ENCODE measurements at places on chromosomes 3 and 15.

DNA sequence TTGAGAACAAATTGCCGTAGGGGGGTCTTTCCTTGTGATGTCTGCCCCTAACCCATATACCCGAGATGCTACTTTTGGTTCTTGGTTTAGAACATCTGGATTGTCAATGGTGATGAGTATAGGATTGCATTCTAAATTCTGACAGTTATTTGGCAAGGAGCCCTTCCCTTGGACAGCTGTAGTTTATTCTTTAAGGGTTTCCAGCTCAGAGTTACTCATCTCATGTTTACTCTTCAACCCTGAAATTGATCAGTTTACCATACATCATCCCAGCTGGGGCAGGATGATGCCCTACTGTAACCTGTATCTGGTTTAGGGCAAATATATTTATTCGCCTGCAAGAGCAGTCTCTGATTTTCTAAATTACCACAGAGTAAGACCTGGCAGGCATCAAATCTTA lies 85.7 kb upstream of the XCR1 start:
- DNase-seq: no peak

- no peak for DNase-seq
These were observed 10.2 kb upstream of the SLC6A6 start for GRCh38 chr3:14392231-14392630.

GRCh38 chr15:70269311-70269911 lies 171.7 kb upstream of the TLE3 start:
- no peak for DNase-seq

- DNase-seq: no peak
These were observed 276.6 kb upstream of the LRTM1 start for GRCh38 chr3:55204417-55204816.

GRCh38 chr3:148079370-148079769 lies 618.3 kb upstream of the AGTR1 start:
- no peak for DNase-seq

- DNase-seq: no peak
These were observed 7.3 kb upstream of the LMCD1 start for GRCh38 chr3:8494327-8494726.

- DNase-seq: no peak
These were observed 28.2 kb downstream of the NBEAL2 start for GRCh38 chr3:47007482-47008233.

- DNase-seq: no peak
These were observed 1.4 kb downstream of the MAN2C1 start for GRCh38 chr15:75367006-75367405.

GRCh38 chr15:28096670-28097431 lies 2.3 kb downstream of the OCA2 start:
- no peak for DNase-seq

DNA sequence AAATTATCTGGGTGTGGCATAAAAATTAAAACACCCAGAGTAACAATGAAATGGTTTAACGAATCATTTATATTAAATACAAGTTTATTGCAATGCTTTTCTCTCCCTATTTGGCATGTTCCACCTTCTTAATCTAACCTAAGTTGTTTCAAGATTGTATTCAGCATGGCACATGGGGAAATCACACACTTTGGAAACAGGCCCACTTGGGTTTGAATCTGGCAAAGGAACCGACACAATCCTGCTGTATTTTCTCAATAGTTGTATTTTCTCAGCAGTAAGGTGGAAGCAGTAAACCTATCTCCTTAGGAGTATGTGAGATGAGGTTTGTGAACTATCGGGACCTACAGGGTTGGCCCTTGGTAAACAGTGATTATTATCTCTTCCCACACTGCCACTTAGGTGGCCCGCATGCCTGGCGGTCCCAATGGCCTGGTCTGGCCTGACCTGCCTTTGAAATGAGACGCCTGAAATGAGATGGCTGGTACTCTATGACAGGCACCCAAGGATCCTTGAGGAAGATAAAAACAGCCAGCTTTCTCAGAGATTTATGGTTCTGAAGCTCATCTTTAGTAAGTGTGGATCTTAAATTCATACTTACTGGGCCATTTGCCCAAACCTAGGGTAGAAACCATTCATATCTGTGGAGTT lies 45.3 kb upstream of the VILL start:
- DNase-seq: no peak

- no peak for DNase-seq
These were observed 82.6 kb upstream of the MAGI1 start for GRCh38 chr3:66121318-66121717.

GRCh38 chr3:11803977-11804892 lies 42.5 kb downstream of the TAMM41 start:
- no peak for DNase-seq

DNA sequence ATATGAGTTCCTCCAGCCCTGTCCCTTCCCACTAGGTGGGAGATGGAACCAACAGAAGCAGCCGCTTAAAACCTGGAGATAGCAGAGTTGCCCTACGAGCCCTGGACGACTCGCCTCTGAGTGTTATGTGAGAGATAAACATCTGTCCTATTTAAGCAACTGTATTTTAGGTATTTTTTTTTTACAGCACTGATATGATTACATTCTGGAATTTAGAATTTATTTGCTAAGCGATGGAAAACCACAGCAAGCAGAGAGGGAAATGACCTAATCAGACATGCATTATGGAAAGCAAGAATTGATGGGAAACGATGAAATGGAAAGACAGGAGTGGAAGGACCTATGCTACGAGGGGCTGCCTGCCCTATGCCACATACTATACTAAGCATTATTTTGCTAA lies 379.0 kb upstream of the IL12A start:
- no peak for DNase-seq

GRCh38 chr3:119019767-119020518 lies 14.7 kb downstream of the IGSF11 start:
- DNase-seq: no peak

DNA sequence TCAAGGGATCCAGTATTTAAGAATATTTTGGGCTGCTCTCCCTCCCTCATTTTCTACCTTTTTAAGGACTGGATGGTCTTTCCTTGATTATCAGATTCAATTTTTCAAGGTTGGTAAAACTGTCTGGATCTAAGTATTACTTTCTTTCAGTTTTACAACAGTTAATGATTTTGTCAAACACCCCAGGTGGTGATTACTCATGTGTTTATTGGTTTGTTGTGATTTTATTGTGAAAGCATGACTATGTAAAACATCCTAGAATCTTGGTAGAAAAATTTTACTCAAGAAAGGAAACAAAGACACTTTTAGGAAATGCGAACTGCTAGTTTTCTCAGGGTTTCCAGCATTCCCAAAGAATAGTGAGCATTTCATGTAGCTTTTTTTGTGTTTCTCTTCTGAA lies 7.3 kb downstream of the GTF2E1 start:
- no peak for DNase-seq

GRCh38 chr3:157607826-157608405 lies 104.7 kb upstream of the VEPH1 start:
- no peak for DNase-seq

DNA sequence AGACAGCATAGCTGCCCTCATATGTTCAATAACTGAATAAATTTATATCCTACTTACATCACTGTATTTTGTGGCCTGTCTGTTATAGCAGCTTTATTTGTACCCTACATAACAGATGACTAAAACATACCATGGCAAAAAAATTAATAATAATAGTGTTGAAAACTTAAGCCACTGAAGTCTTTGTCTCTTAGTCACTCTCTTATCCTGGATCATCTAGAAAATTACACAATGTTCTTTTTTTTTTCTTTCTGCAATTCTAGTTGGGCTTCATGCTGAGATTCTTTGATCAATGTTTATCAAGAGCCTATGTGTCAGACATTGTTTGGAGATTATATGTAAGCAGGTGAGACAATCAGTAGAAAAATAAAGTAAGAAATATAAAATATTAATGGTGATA lies 519.3 kb upstream of the ARPP21 start:
- no peak for DNase-seq

DNA sequence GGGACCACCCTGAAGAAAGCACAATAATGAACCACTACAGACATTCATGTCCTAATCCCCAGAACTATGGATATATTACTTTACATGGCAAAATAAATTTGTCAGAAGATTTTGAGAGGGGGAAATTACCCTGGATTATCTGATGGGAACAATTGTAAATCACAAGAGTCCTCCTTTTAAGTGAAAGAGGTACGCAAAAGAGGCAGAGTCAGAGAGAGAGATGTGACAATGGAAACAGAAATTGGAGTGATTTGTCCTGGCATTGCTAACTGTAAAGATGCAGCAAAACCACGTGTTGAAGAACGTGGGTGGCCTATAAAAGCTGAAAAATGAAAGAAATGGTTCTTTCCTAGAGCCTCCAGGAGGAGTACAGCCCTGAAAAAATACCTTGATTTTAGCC lies 1121.4 kb upstream of the ALCAM start:
- DNase-seq: no peak

DNA sequence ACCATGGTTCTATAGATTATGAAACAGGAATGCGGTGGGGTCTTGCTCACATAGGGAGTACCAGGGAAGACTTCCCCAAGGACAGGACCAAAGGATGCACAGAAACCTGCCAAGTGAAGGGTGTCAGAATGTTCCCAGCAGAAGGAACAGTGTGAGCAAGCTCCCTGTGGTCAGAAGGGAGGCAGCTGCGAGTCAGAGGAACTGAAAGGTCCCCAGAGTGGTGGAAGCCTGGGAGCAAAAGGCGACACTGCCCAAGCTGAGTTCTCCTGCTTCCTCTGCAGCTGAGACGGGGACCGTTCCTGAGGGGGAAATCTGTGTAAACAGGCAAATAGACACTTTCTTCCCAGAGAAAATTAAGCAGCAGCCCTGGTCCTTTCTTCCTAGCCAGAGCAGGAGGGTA lies 14.2 kb upstream of the SLC6A6 start:
- DNase-seq: no peak

DNA sequence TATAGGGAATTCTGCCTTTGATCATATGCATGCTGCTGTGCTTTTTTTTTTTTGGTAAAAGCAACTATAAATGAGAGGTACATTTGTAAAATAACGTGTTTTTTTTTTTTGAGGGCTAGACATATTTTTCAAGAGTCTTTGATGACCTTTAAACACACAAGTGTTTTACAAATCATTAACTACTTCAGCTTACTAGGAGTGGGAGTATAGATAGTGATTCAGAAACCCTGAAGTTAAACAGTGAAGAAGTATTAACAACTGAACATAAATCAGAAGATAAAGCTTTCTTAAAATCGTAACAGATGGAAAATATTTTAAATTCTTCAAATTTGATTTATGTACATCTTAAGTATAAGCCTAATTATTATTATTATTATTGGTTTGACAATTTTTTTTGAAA lies 2.9 kb upstream of the GMNC start:
- DNase-seq: no peak

DNA sequence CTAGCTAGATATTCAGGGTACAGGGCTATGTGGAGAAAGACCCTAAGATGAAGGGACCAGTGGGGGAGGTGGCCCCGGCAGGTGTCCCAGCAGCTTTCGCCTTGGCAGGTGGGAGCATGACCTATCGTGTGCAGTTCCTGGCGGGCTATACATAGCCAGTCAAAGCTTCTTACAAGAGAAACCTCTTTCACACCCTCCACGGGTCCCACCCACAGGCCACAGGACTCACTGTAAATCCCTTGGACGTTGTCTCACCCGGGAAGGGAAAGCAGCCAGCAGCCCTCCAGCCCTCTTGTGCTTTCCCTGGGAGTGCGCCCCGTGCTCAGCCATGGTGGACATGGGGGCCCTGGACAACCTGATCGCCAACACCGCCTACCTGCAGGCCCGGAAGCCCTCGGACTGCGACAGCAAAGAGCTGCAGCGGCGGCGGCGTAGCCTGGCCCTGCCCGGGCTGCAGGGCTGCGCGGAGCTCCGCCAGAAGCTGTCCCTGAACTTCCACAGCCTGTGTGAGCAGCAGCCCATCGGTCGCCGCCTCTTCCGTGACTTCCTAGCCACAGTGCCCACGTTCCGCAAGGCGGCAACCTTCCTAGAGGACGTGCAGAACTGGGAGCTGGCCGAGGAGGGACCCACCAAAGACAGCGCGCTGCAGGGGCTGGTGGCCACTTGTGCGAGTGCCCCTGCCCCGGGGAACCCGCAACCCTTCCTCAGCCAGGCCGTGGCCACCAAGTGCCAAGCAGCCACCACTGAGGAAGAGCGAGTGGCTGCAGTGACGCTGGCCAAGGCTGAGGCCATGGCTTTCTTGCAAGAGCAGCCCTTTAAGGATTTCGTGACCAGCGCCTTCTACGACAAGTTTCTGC lies 15.0 kb downstream of the GRK7 start:
- no peak for DNase-seq

GRCh38 chr3:39781632-39782031 lies 27.8 kb upstream of the MYRIP start:
- DNase-seq: no peak

DNA sequence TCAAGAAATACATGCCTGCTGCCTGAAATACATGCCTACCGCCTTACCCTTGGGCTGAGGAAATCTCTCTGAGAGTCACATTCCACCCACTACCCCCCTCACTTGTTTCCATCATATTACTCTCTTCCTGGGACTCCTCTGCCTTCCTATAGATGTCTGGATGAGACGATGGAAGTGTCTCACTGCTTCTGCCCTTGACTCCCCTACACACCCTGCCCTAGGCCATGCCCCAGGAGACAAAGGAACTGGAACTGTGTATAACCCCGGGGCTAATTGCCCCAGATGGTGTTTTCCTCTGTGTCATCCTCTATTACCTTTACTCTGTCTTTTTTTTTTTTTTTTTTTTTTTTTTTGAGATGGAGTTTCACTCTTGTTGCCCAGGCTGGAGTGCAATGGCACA lies 102.0 kb downstream of the GTPBP8 start:
- no peak for DNase-seq

- no peak for DNase-seq
These were observed 1.6 kb upstream of the CTSH start for GRCh38 chr15:78946493-78946892.

DNA sequence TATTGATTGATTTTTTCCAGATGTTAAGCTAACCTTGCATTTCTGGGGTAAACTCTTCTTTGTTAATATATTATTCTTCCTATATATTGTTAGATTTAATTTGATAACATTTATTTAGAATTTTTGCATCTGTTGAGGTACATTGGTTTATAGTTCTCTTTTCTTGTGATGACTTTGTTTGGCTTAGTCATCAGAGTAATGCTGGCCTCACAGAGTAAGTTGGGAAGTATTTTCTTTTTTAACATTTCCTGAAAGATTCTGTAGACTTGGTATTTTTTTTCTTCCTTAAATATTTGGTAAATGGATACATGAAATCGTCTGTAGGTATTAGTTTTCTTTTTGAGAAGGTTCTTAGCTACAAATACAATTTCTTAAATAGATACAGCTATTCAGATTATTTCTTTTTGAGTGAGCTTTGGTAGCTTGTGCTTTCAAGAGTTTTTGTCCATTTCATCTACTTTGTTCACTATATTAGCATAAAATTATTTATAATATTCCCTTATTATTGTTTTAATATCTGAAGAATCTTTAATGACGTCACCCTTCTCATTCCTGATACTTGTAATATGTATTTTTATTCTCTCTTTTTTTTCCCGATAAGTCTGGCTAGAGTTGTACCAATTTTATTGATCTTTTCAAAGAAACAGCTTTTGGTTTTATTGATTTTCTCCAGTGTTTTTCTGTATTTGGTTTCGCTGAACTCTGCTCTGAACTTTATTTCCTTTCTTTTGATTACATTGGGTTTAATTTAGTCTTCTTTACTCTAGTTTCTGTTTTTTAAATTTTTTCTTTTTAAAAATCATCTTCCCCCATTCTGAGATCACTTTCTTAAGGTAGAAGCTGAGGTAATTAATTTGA lies 6.5 kb upstream of the HPS3 start:
- DNase-seq: no peak

- no peak for DNase-seq
These were observed 103.4 kb upstream of the UBP1 start for GRCh38 chr3:33543601-33544000.

Measured in left ventricle myocardium inferior (tissue), 1 donor.